CD4-positive, alpha-beta T cell treated with Interleukin-4 for 4 hours (primary cell): ENCODE measurements at places on chromosomes 3 and 15.
A peak's percentile ranks its signal among the peaks of the same experiment; 100 is the strongest.

- DNase-seq: no peak
These were observed 441.3 kb downstream of the TBL1XR1 start for GRCh38 chr3:176755977-176756376.

- no peak for DNase-seq
These were observed 292.0 kb upstream of the NECTIN3 start for GRCh38 chr3:110779581-110779980.

- DNase-seq: no peak
These were observed 194.9 kb upstream of the EPHA6 start for GRCh38 chr3:96619475-96619874.

GRCh38 chr3:191066669-191067068 lies 132.4 kb upstream of the OSTN start:
- DNase-seq: no peak

DNA sequence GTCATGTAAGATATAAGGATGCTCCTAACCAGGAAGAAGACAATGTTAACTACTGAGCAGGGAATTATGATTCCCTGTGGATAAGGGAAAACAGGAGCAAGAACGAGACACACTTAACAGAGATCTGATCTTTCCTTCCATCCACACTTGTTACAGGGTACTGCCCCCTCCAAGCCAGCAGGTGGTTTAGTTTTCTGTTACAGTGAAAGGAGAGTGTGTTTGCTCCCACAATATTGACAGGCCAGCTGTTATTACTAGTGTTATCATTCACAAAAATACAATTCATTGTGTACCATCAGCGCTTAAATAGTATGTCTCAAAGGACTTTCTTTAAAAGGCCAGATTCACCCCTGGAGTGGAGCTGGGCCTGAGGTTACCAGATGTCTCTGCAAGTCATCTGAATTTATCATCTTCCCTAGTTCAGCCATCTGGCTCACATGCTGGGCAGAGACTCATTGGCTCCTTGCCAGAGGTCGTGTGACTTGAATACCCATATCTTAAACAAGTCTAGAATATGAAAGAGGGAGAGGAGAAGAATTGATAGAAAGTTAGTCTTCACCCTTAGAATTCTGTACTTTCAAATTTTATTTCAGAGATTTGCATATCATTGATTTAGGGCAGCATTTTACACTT lies 16.8 kb upstream of the FMN1 start:
- no peak for DNase-seq

- DNase-seq: no peak
These were observed 276.9 kb downstream of the TLE3 start for GRCh38 chr15:69820819-69821218.

DNA sequence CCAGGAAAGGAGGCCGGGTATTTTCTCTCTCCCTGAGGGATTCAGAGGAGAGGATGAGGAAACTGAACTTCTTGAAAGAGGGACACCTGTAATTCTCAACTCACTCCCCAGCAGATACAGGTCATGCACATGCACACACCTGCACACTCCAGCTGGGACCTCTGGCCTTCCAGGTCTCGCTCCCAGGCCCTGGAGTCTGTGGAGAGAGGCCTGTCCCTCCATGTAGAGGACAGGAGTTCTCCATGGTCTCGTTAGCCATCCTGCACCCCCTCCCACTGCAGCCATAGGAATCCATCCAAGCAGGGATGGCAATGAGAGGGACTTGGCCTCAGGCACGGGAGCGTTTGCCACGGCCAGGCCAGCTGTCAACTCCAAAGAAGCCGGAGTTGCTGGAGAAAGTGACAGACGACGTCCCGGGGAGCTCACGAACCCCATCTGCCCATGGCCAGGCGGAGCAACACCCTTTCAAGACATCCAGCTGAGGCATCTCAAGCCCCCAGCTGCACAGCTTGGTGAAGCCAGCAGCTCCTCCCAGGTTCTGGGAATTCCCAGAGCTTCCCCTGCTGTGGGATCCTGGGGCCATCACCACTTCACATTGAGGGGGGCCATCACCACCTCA lies 223.3 kb downstream of the UACA start:
- no peak for DNase-seq

- DNase-seq: no peak
These were observed at the start of gene SCG5 for GRCh38 chr15:32641517-32642059. Gene SCG5 (plus strand): TSS chr15:32641710. CDS start chr15:32643593, 1,883 bp downstream.

DNA sequence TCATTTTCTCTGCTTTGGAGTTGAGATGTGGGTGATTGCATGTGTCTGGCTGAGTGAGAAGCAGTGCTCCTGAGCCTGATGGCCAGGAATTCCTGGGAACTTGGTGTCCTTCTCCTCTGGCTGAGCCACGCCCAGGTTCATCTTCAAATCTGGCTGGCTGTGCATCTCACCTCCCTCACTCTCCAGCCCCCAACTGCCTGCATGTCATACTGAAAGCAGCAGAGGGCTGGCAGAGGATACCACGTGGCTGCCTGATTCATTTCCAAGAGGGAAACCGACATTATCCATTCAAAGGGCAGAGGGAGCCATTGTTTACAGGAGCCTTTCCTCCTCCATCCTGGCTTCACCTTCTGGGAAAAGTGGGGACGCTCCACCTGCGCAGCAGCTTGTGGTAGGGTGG lies 57.4 kb downstream of the ABHD5 start:
- no peak for DNase-seq

- DNase-seq: no peak
These were observed 132.7 kb upstream of the BHLHE40 start for GRCh38 chr3:4846543-4846942.

- DNase-seq: no peak
These were observed 67.7 kb downstream of the KLHL25 start for GRCh38 chr15:85727068-85727467.

- DNase-seq: no peak
These were observed 35.3 kb downstream of the KLF13 start for GRCh38 chr15:31361764-31362515.

- DNase-seq: no peak
These were observed 130.6 kb downstream of the FAM174B start for GRCh38 chr15:92524874-92525565.

DNA sequence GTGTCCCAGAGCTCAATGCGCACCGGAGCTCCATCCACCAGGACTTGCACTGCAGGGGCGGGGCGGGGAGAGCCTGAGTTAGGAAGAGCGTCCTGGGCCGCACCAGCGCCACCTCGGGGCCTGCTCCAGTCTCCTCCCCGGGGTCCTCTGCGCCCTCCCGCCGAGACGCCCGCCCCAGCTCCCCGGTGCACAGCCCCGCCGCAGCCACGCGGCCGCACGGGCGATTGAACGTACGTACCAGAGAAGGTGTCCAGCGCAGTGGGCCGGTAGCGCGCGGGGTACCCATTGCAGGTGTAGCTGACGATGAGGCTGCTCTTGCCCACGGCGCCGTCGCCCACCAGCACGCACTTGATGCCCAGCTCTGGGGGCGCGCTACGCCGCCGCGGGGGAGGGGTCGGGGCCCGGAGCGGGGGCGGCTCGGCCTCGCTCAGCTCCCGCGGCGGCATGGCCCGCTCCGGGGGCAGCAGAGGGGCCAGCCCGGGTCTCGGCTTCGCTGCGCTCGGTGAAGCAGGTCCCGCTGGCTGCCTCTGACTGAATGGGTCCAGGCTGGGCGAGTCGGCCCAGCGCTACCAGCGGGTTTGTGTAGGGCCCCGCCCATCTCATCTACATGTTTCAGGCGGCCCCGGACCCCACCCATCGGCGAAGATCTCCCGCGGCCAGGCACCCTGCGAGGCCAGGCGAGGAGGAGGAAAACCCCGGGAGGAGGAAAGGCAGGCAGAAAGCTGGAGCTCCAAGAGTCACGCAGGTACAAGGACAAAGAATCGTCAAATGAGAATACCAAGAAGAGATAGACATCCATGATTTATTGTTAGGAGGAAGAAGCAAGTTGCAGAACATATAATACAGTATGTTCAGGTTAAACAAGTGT lies at the start of gene RHOV:
Gene RHOV (minus strand): TSS at position 541 of the 868 bp plus-strand sequence. CDS start 95 bp downstream, at position 446.
- DNase-seq: peak; percentile 41

DNA sequence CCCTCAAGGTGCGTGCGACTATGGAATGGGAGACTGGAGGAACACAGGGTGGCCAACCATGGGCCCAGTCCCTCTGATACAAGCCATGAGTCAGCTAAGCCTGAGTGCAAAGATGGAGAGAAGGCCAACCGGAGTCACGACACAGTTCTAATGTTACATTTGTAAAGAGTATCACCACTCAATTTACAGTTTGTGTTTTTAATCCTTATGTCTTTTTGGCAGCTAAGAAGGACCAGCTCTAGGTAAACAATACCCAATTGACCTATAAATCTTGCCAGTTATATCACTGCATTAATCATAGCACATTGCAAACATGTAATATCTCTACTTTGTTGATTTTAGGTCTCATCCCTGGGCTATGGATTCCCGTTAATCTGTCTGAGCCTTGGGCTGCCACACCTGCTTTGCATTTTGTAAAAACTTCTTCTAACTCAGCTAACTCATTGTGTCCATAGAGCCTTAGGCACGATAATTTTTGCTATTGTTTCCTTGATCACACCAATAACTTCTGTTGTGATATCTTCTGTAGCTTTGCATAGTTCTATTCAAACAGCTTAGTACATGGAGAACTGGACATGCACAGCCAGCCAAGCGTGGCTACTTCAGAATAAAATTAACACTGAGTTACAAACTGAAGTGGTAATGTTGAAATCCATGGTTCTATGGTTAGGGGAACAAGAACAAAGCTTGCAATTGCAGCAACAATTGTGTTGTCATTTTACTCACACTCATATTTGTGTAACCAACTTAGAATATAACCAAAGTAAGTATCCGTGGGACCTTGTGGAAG lies 50.3 kb downstream of the LSM3 start:
- DNase-seq: no peak

GRCh38 chr15:78761020-78761419 lies 50.2 kb downstream of the ADAMTS7 start:
- DNase-seq: no peak

GRCh38 chr3:120473389-120473788 lies 22.6 kb upstream of the FSTL1 start:
- no peak for DNase-seq

GRCh38 chr3:152084441-152085158 lies 184.1 kb upstream of the MBNL1 start:
- DNase-seq: no peak

GRCh38 chr3:144585953-144586352 lies 614.3 kb downstream of the DIPK2A start:
- no peak for DNase-seq

DNA sequence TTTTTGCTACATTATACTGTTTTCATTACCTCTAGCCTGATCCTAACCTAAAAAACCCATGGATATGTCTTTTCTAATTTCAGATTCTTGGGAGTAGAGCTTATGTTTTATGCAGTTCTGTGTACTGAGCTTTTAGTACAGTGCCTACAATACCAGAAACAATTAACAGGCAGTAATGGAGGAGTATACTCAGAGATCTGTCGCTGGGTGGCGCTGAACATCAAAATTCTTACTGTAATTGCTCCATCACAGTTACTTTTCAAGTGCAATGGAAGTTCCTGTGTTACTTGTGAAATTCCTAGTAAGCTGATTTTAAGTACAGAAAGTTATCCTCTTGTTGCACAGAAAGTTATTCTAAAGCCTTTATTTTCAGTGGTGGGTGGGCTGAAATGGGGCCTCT lies 66.9 kb downstream of the RNF13 start:
- peak; percentile 13 for DNase-seq

DNA sequence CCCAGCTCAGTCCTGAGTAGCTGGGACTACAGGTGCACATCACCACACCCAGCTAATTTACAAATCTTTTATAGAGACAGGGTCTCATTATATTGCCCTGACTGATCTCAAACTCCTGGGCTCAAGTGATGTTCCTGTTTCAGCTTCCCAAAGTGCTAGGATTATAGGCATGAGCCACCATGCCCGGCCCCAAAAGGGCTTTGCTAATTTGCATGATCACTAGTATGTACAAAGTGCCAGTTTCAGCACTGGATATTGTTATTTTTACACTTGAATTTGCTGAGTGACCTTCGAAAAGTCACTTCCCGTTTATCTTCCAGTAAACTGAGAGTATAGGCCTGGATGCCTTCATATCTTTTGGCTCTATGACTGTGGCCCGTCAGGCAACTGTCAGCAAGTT lies 12.2 kb downstream of the CLN6 start:
- no peak for DNase-seq

- no peak for DNase-seq
These were observed 13.9 kb downstream of the MAPKAPK3 start for GRCh38 chr3:50630877-50631276.

GRCh38 chr3:110895054-110895453 lies 176.6 kb upstream of the NECTIN3 start:
- DNase-seq: no peak

DNA sequence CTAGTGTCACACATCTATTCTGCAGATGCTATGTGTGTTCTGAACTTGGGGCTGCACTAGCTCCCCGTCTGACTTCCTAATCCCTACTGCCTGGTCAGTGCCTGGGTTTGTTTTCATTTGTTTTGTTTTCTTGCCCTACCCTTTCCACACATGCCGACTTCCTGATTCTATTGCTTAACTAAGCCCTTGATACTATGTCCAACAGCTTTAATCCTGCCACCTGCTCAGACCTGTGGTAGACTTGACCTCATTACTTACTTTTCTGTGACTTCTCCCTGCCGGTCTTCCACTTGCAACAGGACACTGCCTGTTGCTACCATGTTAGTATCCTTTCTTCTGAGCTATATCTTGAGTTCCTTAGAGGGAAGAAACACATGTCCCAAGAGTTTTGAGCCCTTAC lies 39.3 kb upstream of the CEMIP start:
- no peak for DNase-seq

DNA sequence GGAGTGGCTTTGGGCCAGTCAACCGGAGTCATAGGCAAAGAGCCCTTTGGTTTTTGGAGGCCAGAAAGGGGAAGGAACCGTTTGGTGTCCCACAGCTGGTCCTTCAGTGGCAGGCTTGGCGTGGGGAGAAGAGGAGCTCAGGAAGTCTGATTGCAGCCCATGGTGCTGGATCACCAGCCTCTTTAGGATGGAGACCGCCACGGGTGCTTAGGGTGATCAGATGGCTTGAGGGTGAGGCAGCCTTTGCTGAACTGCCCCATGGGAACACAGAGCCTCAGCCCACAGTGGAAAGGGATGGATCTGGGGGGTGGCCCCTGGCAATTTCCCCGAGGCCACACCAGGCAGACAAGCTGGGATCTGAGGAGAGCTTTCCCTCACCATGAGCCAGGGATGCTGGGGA lies 38.6 kb upstream of the TOPBP1 start:
- no peak for DNase-seq

DNA sequence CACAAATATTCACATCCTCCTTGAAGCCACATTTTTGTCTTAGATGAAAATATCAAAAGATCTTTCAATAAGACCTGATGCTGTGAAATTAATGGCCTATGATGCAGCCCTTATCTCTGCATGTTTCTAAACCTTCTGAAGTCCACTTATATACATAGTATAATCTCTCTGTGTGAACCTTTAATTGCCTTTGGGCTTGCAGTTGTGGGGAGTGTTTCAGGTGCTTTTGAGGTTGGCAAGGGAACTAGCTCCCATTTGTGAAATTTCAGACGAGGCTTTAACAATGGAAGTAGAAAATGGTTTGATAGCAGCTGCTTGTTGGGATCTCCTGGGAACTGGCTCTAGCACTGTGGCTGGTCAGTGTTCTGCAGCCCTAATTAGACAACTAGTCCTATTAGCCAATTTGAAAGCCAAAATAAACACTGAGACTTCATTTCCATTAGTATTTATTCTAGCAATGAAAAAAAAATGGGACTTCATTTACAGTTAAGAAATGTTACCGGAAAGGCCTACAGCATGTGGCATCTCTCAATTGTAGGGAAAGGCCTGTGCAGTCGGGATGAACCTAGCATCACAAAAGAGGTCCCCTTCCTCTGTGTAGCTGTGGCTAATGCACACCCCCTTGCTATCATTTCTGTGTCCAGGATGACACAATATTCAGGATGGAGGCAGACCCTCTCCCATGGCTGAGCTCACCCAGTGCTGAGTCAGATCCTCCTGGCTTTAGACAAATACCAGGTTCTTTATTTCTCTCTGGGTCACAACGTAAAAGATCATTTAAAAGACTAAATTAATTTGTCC lies 140.7 kb upstream of the TRIM42 start:
- no peak for DNase-seq

- no peak for DNase-seq
These were observed 27.1 kb upstream of the GALNT15 start for GRCh38 chr3:16147220-16147994.
